ENCODE measurements at places on chromosomes 5 and 9. TPM values are rescaled to one million over a fixed set of nuclear protein-coding genes. Genes with fewer than 3 reads are reported as not detected.

GRCh38 chr5:141878186-141878710, at the start of gene PCDH1:
PCDH1 (minus strand) TSS chr5:141878410; CDS start chr5:141878262, 148 bp downstream.
- DNase-seq: no peak

Gene S1PR3
- total RNA-seq: 4.7 TPM

GRCh38 chr5:107563959-107564544, 106.7 kb downstream of the EFNA5 start:
- DNase-seq: no peak

- no peak for DNase-seq
Measured at GRCh38 chr5:100609594-100609993, 74.4 kb downstream of the FAM174A start.

Gene CFAP157
- not detected for total RNA-seq

Gene APBA1
- 4.2 TPM for total RNA-seq

Gene PCA3
- total RNA-seq: not detected

DNA sequence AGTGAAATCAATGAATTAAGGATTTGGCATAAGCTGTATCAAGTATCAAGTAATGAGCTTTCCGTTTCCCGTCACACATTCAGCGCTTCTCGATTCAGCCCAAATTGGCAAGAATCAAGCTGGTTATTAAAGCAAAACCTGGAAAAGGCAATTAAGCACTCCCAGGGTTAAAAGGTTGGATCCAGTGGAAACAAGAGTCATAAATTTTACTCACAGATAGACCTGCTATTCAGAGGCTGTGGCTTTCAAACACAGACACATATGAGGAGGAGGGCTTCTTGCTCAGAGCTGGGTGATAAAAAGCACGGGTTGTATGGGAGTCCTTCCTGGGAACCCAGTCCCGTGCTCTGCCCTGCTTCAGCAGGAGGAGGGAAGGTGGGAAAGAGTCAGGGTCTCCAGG, 112.3 kb upstream of the CXCL14 start:
- no peak for DNase-seq

DNA sequence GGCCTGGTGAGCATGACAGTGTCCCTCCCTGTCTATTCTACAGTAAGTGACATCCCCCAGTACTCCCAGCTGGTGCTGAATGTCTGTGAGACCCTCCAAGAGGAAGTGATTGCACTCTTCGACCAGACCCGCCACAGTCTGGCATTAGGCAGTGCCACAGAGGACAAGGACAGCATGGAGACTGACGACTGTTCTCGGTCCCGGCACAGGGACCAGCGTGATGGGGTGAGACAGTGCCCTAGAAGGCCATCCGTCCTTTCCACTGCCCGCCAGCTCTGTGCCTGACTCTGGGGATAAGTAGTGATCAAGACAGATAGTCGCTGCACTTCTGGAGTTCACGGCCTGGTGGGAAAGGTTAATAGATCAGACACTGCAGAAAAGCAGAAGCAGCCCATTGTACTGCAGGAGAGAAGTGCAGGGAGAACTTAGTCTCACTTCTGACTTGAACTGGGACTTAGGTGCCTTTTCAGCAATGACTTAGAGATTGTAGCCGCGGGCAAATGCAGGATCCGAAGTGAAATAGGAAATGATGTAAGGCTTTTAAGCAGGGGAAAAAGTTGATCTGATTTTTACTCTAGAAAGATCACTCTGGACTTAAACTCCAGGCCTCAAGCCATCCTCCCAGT, 28.4 kb downstream of the SH3GLB2 start:
- no peak for DNase-seq

DNA sequence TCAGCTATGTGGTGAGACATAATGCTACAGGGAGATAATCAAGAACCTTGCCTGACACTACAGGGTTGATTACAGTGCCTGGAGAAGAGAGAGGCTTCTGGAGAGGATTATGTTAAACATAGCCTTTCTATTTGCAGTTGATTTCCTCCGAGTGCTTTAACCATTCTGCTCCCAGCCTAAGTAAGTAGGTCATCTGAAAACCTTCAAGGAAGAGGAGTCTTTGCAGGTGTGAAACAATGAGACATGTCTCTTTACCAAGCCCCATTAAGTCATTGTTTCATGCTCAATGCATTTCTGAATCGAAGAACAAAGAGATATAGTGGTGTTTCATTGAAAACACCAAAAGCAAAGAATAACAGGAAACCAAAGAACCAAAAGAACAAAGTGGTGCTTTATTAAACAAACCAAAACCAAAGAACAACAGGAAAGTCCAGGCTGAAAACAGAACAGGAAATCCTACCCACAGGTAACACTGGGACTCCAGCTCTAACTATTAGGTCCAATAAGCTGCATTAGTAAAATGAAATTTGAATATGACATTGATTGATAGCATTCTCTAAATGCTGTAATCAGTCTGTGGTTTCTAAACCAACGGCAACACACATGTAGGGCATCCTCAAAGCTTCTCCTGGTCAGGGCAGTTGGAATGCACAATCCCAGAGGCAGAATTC, 113.3 kb upstream of the SPATA31D4 start:
- DNase-seq: no peak
